ENCODE measurements at places on chromosomes 13 and 19.

GRCh38 chr13:60620611-60621395 lies 223.8 kb downstream of the TDRD3 start:
- DNase-seq = no peak

- no peak for DNase-seq
These were observed 54.4 kb upstream of the RGCC start for GRCh38 chr13:41402691-41403511.

- no peak for DNase-seq
These were observed 41.7 kb downstream of the TNFSF11 start for GRCh38 chr13:42615691-42616090.

DNA sequence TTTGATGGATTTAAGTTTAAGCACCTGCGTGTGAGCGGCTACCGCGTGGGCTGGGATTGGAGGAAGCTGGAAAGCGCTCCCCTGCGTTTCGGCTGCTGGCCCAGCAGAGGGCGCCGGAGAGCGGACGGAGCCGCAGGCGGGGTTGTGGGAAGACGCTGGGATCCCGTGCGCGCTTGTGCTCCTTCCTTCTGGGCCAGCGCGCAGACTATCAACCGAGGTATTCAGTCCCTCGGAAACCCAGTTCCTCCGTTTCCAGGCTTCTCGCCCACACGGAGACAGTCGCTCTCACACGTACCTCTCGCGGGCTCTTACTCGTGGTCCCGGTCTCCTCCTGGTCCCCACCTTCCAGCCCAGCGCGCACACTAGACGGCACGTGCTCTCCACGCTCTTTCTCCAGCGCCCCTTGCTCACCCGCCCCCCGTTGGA lies 28.8 kb downstream of the EPN1 start:
- no peak for DNase-seq

- no peak for DNase-seq
These were observed 60.1 kb downstream of the RNASEH2B start for GRCh38 chr13:50969691-50970090.

DNA sequence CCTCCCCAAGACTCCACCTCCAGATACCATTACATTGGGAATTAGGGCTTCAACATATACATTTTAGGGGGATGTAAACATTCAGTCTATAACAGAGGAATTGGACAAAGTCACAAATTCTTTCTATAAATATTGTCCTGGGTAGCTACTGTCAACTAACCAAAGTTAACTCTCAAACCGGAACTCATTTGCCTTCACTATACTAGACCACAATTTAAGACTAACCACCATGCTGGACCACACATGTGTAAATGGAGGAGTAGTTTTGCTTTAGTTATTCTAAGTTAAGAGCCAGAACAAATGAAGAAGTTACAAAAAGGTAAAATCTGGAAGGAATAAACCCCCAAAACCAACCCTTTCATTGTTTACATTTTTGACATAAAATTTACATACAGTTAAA lies 222.8 kb downstream of the NDFIP2 start:
- no peak for DNase-seq

GRCh38 chr19:39413911-39414608 lies 1.6 kb downstream of the PLEKHG2 start:
- no peak for DNase-seq

GRCh38 chr13:46373623-46374022 lies 13.4 kb downstream of the RUBCNL start:
- no peak for DNase-seq

GRCh38 chr19:6041071-6041470 lies 63.1 kb upstream of the RANBP3 start:
- no peak for DNase-seq

DNA sequence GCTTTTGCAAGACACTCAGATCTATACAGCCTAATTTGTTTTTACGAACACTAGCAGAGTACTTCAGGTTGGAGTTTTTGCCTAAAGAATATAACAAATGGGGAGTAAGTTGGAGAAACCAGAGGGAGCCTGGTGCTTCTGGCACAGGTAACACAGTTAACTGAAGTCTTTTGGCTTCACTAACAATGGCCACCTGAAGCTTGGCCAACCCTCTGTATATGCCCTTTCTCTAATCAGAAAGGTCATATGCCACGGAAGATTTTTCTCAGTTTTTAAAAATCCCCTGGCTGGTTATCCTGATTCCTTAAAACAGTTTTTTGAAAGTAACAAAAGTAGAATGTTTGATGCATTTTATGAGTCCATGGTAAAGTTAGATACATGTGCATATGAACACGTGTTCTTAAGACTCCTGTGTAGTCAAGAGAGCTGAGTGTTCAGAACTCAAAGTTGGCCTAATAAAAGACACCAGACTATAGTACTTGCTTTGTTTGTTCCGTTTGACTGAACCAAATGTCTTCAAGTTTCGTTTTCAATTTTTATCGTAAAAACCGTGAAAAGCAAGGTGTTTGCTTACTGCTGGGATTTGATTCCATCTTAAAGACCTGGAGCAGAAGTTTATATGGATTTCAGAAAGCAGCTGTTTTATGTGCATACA lies 137.5 kb downstream of the KCNRG start:
- DNase-seq = no peak
